ENCODE measurements at places on chromosomes 16 and 17.

DNA sequence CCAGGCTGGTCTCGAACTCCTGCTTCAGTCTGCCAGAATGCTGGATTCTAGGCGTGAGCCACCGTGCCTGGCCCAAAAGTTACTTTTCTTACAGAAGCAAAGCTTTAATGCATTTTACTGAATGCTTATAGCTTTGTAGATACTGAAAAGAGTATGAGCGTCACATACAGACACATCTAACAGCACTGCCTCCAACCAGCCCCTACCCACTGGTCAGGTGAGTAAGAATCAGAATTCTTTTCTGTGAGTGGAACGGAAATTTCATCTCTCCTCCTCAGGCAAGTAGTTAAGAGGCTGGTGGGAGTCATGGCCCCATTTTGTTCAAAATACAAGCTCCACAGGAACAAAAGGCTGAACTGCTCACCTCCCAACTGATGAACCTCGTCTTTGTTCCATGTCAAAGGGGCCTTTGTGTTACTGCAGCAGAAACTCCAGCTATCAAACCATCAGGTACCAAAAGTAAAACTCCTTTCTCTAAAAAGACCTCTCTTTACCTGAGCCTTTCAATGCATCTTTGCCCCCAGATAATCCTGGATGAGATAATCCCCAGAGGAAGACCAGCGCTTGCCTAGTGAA, 92.4 kb upstream of the RPH3AL start:
- DNase-seq, result no peak

DNA sequence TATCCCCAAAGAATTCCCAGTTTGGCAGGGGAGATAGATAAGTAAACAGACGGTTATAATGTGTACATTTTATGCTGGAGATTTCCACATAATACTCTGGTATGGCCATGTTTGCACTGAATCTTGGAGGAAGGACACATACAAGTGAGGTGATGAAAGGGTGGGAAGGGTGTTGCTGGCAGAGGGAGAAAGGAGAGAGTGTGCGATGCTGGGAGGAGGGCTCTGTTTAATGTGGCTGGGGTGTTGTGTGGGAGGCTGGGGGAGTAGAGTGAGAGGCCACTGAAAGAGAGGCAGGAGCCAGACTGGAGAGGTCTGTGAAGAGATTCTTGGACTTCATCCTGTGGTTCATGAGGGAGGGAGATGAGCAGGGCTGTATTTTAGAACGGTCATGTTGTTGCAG, 87.6 kb downstream of the SPACA3 start:
- no peak for DNase-seq

DNA sequence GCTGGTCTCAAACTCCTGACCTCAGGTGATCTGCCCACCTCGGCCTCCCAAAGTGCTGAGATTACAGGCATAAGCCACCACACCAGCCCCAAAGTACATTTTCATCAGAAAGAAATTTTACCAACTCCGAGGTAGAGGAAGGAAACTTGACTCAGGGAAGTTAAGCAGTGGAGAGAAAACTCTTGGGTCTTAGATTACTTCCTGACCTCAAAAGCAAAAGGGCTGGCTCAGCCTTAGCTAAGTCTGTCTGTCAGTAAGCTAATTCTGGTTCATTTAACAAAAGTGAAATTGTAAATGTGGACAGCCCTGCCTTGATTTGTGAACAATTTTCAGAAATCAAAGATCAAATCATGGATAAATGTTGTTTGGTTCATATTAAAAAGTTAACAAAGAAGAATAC, 30.6 kb downstream of the MAP2K6 start:
- no peak for DNase-seq

- no peak for DNase-seq
Observed at GRCh38 chr17:5793157-5793556, 208.8 kb upstream of the NLRP1 start.

DNA sequence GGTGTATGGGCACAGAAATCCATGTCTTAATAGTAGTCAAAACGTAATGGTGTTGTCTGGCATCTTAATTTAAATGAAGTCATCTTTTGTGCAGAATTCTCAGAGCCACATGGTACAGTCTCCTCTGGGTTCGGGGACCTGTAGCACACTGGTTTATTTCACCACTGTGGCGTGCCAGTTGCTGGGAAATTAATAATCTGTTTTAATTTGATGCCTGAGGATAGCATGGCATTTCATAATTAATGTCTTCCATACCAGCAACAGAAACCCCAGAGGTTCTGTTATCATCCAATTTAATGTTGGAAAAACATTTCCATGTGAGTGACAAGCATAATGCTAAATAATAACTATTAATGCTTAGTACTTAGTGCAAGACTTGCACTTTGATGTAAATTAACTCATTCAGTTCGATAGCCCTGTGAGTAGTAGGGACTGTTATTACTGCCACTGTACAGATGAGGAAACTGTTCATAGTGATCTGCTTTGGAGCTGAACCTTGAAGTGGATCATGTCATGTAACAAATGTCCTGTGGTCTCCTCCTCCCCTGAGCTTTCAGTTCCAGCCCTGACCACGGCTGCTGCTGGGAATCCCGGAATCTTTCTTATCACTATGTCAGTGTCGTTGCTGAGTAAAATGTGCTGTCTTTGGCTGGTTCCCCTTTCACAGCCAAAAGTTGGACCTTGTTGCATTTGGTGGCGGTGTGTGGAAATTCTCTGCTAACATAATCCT, 51.2 kb downstream of the SNX29 start:
- DNase-seq, result no peak

GRCh38 chr17:66426397-66427033, 124.1 kb downstream of the PRKCA start:
- DNase-seq, result no peak

DNA sequence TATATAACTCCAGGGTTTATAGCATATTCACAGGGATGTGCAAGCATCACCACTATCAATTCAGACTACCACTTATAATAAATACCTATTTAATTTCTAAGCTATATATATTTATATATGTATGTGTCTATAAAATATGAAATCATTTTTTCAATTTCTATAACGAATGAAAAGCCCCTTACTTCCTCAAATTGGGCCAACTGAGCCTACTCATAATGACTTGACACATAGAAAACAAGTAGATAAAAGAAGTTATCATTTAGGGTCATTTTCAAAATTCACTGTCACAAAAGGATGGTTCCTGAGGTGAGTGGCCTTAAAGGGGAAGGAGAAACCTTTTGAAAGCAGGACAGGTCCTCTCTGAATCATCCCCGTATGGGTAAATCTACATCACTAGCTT, 114.1 kb downstream of the ADCY9 start:
- DNase-seq, result no peak

DNA sequence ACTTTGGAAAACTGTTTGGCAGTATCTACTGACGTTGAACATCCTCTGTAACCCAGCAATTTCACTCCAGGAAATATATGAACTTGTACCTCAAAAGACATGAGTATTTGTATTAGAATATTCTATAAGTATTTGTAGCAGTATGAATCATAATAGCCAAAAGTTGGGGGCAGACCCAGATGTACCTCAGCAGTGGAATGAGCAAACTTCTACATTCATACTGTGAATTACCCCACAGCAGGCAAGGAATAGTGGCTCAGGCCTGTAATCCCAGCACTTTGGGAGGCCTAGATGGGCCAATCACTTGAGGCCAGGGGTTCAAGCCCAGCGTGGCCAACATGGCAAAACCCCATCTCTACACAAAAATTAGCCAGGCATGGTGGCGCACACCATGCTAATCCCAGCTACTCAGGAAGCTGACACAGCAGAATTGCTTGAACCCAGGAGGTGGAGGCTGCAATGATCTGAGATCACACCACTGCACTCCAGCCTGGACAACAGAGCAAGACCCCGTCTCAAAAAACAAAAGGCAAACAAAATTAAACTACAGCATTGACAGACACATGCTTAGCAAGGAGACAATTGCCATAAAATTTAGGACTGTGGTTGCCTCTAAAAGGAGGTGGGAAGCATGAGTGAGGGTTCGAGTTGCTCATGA, 11.2 kb upstream of the HELZ start:
- DNase-seq, result no peak
